Stimulated activated CD4-positive, alpha-beta T cell treated with anti-CD3 and anti-CD28 coated beads, Interleukin-4, amount 100 ng/mL, for 4 hours (primary cell): ENCODE measurements at places on chromosomes 4 and X.

GRCh38 chr4:169202878-169203277, 67.9 kb downstream of the SH3RF1 start:
- no peak for DNase-seq

DNA sequence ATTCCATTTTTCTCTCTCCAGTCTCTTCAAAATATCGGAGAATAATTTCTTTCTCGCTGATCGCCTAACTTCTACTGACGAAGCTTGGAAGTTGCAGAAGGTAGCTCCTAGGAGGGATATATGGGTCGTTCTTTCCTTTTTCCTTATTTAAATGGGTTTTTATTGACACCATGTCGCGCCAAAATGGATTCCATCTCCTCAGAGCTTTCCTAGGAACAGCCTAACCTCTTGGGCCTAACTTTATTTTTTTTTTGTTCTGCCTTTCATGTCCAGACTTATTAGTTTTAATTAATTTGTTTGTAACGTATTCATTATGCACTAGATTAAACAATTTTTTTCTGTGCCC, 359.4 kb upstream of the ZCCHC13 start:
- no peak for DNase-seq

DNA sequence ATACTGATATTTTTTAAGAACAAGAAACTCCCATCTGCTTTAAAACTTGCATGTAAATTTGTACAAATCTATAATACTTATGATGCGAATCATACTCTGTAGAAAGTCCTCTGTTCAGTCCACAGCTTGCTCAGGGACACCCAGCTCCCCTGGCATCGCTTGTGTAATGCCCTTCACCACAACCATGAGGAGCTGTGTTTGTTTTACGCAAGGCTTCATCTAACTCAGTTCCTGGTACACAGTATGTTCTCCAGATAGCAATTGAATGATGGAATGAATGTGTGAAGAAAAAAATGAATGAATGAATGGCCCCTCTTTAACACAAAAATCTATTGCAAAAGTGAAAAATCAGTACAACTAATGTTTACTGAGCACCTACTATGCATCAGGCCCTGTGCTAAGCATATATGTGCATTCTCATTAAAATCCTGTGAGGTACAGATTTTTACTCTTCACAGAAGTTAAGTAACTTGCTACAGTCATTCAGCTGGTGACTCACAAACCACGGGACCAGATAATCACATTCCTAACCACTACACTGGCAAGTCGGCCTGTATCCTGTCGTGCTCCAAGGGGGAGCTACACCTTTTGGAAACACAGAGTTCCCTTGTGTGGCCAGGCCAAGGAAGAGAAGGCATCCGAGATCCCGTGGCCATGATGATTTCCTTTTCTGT, 58.7 kb upstream of the KDR start:
- DNase-seq, result no peak

- peak; percentile 12 for DNase-seq
These were observed 306.7 kb upstream of the MAOA start for GRCh38 chrX:43349363-43349762.

DNA sequence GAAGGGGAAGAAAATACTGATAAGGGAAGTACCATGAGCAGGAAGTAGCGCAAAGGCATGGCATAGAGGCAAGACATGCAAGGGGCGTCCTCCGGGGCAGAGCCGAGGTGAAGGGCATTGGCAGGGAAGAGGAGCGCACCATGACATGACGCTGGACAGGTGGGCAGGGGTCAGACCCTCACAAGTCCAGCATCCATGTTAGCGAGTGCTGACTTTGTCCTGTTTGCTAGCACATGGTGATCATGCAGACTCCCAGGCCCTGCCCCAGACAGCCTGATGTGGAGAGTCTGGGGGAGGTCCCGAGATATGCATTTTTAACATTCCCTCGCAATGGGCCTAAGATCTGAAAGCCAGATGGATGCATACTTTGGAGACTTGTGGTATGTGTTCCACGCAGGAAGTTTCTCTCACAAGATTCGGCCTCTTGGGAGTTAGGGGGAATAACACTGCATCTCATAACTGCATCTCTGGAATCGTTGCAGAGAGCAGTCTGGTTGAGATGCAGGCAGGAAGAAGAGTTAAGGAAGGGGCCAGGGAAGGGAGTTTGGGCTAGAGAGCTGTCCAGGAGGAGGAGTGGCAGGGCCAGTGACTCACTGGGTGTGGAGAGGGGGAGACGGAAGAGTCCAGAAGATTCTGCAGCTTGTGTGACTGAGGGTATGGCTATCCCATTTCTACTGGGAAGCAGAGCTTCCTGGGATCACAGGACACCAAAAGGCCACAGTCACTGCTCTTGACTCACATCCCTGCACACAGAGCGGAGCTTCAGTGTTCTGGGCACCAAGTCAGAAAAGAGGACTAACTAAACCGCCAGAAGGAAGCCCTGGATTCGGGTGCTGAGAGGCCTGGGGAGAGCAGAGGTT, 59.7 kb downstream of the FAM184B start:
- DNase-seq, result no peak

DNA sequence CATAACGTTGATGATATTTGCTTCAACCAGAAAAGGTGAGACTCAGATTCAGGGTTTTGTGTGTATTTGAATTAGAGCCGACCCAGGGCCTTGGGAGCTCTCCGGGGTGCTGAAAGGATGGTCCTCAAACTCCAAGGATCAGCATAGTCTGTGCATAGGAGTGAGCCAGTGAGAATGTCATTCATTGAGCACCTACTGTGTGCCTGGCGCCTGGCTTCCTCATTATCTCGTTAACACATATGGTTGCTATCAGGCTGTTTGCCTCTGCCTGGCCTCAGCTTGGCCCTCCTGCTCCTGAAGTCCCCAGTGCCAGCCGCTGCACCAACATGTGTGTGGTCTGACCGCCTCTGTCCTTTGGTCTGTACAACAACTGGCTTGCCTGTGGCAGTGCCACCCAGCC, 25.1 kb upstream of the JAKMIP1 start:
- no peak for DNase-seq

GRCh38 chr4:36492041-36492440, 210.6 kb downstream of the DTHD1 start:
- DNase-seq, result no peak
